ENCODE measurements at places on chromosomes 6 and 20.
A peak's percentile ranks its signal among the peaks of the same experiment; 100 is the strongest.

GRCh38 chr6:159890201-159890600, 587 bp upstream of the MAS1 start:
- no peak for DNase-seq

DNA sequence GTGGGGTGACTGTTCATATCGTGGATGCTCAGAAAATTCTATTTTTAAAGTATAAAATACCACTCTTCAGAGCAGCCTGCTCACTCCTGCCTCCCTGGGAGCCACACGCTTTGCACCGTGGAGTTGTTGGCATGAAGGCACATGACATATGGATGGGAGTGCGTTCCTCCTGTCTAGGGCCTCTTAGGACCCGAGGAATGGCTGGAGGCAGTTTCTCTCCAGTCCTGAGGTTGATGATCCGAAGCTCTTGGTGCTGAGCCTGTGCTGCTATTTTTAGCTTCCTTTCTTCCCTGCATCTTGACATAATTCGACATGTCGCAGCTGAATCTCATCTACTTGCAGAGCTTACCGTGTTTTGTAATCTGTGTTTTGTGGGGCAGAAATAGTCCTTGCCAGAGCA, 73.9 kb downstream of the PHACTR3 start:
- DNase-seq: no peak

DNA sequence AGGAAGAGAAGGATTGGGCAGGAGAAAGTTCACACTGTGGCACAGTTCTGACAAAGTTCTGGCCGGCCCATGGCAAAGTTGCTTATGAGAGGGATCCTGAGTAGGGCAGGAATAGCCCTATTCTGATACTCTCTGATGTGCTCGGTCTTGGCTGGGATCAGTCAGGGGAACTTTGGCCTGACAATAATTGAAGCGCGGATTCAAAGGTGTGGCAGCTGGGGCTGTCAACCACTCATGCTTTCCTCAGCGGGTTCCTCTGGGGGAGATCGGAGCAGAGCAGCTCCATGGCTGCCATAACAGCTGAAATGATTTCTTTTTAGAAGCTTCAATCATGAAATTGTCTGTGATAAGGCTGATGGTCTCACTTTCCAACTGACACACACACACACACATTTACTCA, 714.1 kb downstream of the DHX35 start:
- no peak for DNase-seq

- peak; percentile 15 for DNase-seq
Measured at GRCh38 chr6:90351696-90352095, 55.1 kb upstream of the BACH2 start.

GRCh38 chr20:38789503-38790199, 15.8 kb upstream of the PPP1R16B start:
- peak; percentile 68 for DNase-seq

GRCh38 chr6:144485531-144485930, 200.4 kb downstream of the UTRN start:
- no peak for DNase-seq

DNA sequence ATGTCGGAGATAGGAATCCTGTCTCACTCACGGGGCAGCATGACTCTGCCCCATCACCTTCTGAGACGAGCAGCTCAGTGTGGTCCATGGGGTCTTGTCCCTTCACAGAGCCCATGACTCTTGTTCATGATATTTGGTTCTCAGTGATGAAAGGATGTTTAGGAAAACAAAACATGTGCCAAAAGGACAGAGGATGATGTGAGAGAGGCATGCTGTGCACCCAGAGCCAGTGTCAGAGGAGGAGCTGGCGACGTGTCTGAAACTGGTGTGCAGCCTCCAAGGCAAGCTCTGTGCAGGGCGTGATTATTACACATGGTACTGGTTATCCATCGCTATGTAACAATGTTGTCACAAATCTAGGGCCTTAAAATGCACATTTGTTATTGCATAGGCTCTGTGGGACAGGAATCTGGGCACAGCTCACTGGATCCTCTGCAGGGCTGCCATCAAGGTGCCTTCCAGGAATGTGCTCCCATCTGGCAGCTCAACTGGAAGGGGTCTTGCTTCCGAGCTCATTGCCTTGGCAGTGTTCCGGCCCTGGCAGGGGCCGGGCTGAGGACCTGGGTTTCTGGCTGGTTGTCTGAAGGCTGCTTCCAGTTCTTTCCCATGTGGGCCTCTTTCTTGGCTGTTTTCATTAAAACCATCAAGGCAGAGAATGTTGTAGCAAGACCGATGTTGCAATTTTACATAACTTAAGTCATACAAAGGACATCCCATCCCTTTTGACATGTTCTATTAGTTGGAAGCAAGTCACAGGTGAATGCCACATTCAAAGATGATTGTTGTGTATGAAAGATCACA, 175.4 kb downstream of the ERMARD start:
- no peak for DNase-seq

DNA sequence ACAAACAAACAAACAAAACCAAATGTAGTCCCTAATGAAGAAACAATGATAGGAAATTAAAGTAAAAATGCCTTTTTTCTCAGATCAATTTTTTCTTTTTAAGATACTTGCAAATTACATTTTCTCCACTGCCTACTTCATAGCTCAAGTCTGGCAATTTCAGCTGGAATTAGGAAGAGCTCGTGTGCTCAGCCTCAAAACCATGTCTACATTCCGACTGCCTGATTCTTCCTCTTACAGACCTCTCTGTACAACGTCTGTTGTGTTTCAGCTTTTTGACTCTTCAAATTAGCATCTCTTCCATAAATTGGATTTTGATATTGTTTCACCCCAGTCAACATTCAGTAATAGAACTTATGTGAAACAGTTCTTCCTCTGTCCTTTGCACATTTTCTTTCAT, 9.3 kb upstream of the EDN1 start:
- DNase-seq: no peak

- DNase-seq: peak; percentile 94
Measured at GRCh38 chr6:3324262-3324942, 65.7 kb downstream of the PSMG4 start.

DNA sequence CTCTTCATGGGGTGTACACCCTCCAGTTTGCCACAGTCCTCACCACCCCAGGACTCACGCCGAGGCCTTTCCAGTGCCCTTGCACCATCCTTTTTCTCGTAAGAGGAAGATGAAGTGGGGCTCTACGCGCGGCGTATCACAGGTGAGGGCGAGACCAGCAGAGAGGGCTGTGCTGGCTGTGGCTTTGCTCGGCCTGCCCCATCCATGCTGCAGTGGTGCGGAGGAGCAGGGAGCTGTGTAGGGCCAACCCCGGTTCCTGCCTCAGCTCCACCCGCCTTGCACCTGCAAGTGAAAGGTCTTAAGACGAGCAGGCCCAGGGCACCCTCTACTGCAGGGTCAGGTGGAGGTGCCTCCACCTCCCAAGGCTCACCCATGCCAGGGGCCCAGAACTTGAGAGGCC, 24.1 kb downstream of the RBCK1 start:
- DNase-seq: no peak

- no peak for DNase-seq
Measured at GRCh38 chr6:38236631-38237030, 403.1 kb downstream of the BTBD9 start.

DNA sequence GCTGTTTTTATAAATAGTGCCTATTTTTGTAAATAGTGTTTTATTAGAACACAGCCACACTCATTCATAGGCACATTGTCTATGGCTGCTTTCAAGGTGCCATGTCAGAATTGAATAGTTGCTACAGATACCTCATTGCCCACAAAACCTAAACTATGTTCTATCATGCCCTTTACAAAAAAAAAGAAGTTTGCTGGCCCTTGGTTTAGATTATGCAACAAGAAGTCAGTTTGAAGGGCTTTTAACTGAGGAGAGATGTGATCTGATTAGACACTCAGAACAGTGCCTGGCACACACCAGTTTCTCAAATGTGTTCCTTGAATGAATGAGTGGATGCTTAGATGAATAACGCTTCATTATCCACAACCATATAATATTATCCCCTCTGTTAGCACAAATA, 366.1 kb downstream of the MAFB start:
- DNase-seq: no peak

GRCh38 chr6:40252531-40253258, 318.4 kb upstream of the MOCS1 start:
- DNase-seq: no peak

- DNase-seq: no peak
Measured at GRCh38 chr6:66533921-66534404, 826.9 kb upstream of the EYS start.

GRCh38 chr6:100217225-100218012, 223.4 kb upstream of the MCHR2 start:
- DNase-seq: no peak

- DNase-seq: no peak
Measured at GRCh38 chr6:129215916-129216520, 333.1 kb downstream of the LAMA2 start.

- no peak for DNase-seq
Measured at GRCh38 chr6:114142258-114142657, 171.3 kb upstream of the HDAC2 start.

- DNase-seq: peak; percentile 84
Measured at GRCh38 chr6:157974341-157974894, 7.2 kb upstream of the SYNJ2 start.

DNA sequence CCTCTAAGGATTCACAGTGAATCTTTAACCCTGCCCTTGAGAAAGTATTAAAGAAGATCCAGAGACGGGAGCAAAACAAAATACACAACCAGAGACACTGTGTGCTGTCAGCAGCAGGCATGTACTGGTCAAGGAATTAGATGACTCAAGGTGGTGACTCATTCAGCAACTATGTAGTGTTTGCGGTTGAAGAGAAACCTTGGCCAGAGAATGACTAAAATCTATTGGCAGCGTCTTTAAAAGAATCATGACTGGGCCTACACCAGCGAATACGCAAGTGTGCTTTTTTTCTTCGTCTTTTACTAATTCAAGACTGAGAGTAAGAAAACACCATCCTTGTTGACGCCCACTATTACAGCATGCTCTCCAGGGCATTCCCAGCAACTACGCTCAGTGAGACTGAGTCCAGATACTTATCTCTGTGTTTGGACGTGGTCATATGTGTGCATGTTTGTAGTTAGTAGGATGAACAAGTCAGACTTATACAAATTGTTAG, 72.4 kb upstream of the BACH2 start:
- peak; percentile 100 for DNase-seq

GRCh38 chr6:89281779-89282246, 33.3 kb downstream of the GABRR2 start:
- peak; percentile 47 for DNase-seq

DNA sequence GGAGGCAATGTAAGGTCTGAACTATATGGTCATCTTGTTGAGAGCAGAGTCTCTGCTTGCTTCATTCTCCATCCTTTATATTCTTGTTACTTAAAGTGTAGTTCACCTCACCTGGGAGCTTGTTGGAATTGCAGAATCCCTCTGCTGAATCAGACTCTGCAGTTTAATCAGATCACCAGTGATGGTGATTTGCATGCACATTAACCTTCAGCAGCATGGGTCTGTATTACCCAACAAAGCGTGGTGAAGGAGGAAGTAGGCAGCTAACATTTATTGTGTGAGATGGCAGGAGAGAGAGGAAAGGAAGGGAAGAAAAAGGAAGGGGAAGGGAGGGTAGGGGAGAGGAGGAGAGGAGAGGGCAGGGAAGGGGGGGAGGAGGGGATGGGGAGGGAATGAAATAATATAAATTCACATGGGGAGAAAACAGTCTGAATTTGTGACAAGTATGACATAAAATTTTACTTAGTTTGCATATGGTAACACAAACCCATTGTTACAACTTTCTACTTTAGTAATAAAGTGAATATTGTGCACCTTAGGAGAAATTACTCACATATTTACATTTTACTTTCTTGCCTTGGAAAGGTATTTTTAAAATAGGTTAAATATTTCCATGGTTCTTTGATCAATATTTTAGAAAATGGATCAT, 740.7 kb downstream of the DHX35 start:
- DNase-seq: no peak

DNA sequence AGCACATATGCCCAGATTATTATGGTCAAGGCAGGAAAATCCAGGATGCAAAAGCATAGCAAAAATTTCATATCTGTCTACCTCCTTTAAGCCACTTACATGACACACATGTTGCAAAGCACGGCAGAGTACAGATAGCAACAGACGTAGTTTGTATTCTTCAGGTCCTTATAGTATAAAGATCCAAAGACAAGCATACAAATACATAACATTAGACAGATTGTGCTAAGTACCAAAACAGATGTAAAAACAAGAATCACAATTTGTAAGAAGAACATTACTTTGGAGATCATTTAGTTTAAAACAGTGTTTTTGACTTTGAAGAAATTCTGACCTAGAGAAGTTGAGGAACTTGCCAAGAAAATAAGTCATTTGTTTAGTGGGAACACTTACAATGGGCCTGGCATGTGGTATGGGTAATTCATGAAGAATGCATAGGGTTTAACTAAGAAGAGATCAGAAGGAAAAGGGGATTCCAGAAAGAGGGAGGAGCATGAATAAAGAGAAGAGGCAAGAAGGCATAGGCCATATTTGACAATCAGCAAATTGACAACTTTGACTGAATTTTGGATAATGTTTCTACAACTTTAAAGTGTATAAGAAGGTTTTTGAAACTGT, 30.6 kb upstream of the LMBRD1 start:
- no peak for DNase-seq

GRCh38 chr6:154732538-154733182, 556 bp upstream of the SCAF8 start:
- DNase-seq: peak; percentile 54

DNA sequence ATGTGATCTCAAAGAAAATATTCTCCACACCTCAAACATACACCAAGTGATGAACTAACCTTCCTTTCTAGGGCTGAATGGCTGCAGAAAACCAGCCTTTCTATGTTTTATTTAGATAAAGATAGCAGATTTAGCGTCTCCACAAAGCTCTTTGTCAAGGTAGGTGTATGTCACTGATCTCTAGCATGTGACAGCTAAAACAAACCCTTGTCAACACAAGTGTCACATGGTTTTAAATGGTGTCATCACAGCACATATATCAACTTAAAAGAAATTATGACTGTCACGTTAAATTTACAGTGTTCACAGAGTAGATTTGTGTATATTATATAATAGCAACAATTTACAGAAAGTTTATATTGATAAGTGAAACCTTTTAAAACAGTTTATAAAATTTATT, 58.3 kb downstream of the TENT5A start:
- no peak for DNase-seq

- no peak for DNase-seq
Measured at GRCh38 chr6:6026513-6027205, 19.9 kb upstream of the NRN1 start.

GRCh38 chr6:138592749-138593123, 93.4 kb upstream of the NHSL1 start:
- no peak for DNase-seq

GRCh38 chr20:4722993-4723392, 1.3 kb downstream of the PRND start:
- no peak for DNase-seq

DNA sequence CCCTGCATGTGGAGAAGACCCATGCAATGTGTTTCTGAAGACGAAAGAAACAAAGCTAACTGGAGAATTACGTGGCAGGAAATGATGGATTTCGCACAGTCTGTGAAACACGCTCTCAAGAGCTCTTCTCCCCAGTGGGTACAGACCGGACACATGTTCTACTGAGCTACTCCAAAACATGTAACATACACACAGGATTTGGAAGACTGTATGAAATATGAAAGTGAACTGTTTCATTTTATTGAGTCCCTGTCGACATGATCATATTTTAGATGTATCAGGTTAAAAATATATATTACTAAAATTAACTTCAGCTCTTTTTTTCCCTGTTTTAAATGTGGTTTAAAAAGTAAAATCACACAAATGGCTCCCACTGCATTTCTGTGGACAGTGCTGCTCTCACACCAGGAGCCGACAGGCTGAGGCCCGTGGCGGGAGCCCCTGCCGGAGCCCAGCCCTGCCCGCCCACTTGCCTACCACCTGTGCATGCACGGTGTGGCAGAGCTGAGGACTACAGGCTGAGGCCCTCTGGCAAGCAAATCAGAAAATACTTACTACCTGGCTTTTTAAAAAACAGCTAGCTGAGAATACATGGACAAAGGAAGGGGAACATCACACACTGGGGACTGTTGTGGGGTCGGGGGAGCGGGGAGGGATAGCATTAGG, 58.9 kb upstream of the NXT1 start:
- DNase-seq: peak; percentile 26

All from RPMI7951 (cell line).